Stimulated activated memory B cell treated with anti-CD40 and anti-IgM and Interleukin-4, amounts not matched to agents 10 μg/mL and 1 μg/mL and 100 μg/mL, for 72 hours (primary cell): ENCODE measurements at places on chromosomes 3 and 15.

DNA sequence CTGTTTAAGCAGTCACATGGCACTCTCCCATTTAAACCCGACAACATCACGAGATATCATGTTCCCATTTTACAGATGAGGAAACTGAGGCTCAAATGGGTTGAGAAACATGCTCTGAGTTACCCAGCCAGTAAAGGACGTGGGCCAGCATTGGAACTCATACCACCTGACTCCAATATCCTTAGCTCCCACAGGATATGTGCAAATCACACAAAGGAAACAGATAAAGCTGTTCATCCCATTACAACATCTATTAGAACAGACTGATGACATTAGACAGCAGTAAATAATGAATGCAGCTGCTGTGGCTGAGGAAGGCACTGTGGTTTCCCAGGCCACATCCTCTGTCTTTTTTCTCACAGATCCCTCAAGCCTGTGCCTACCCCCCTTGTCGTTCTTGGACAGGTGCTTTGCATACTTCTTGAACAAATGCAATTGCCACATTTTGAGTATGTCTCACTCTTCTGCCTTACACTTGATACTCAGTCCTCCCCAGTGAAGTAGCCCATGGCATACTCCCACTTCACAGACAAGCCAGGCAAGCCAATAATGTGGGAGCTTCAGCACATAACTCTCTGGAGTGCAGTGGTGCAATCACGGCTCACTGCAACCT, 17.7 kb downstream of the FRMD4B start:
- peak; percentile 73 for ATAC-seq

- ATAC-seq, result no peak
These were observed 9.0 kb downstream of the ARPP21 start for GRCh38 chr3:35648347-35648746.

DNA sequence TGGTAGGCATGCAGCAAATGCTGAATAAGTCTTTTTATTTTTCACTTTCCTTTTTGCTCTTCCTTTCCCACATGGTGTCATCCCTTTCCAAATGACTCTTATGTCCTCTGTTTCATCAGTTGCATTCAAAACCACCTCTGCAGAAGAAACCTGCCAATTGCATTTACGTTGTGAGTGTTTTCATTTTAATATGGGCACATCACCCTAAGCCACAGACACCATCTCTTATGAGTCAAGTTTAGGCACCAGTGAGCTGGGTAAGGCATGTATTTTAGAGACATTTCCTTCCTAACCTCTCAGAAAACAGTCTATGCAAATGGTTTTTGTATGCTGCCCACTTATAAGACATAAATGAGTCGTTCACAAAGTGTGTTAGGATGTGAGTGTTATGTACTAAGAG, 223.3 kb upstream of the ADAMTS9 start:
- no peak for ATAC-seq

GRCh38 chr3:116905794-116906193, 196.2 kb downstream of the TUSC7 start:
- ATAC-seq, result no peak

DNA sequence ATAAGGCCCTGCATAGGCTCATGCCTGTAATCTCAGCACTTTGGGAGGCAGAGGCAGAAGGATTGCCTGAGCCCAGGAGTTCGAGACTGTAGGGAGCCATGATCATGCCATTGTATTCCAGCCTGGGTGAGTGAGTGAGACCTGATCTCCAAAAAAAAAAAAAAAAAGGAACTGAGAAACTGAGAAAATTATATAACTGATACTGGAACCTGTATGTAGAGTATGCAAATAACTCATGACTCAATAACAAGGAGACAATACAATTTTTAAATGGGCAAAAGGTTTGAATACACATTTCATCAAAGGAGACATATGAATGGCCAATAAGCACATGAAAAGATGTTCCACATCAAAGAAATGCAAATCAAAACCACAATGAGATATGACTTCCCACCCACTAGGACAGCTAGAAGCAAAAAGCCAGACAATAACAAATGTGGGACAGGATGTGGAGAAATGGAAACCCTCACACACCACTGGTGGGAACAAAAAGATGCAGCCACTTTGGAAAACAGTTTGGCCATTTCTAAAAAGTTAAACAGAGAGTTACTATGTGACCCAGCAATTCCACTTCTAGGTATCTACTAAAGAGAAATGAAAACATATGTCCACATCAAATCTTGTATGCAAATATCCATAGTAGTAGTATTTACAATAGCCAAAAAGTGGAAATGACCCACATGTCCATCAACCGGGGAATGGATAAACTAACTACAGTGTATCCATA, 70.7 kb downstream of the IQSEC1 start:
- ATAC-seq, result peak; percentile 77

DNA sequence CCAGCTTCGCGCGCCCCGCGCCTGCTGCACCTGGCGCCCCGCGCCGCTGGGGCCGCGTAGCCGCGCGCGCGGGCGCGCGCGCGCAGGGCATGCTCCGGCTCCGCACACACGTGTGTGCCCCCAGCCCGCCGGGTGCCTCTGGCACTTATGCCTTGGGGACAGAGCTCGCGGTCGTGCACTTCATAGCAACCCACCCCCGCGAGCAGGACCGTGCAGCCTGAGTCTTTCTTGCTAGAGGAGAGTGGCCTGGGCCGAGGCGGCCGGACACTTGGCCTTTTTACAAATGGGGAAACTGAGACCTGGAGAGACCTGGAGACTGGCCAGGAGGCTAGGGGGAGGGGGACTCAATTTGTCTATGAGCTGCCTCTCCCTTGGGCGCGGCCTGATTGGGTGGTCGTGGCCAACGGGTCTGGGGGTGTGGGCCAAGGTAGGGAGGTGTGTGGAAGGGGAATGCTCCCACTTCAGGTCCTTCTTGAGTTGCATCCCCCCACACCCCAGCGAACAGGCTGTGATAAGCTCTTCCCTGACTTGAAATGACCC, 562 bp downstream of the NBEAL2 start:
- peak; percentile 10 for ATAC-seq

DNA sequence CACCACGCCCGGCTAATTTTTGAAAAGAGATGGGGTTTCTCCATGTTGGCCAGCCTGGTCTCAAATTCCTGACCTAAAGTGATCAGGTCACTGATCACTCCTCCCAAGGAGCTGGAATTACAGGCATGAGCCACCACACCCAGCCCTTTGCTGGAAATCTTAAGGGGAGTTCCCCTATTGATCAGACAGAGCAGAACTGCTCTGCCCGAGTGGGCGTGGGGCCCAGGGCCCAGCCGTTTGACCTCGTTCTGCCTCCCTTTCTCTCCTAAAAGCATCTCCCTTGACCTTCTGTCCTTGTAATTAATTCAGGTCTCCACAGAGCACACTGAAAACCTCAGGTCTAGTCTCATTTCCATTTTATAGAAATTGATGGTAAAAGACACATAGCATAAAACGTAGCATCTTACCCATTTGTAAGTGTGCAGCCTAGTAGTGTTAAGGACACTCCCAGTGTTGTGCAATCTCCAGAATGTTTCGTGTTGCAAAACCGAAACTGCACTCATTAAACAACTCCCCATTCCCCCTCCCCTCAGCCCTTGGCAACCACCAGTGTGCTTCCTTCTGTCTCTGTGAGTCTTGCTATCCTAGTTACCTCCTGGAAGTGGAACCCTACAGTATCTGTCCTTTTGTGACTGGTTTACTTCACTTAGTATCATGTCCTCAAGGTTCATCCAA, 89.3 kb downstream of the SLCO3A1 start:
- peak; percentile 44 for ATAC-seq

GRCh38 chr3:197021231-197021630, 8.4 kb downstream of the MELTF start:
- no peak for ATAC-seq

DNA sequence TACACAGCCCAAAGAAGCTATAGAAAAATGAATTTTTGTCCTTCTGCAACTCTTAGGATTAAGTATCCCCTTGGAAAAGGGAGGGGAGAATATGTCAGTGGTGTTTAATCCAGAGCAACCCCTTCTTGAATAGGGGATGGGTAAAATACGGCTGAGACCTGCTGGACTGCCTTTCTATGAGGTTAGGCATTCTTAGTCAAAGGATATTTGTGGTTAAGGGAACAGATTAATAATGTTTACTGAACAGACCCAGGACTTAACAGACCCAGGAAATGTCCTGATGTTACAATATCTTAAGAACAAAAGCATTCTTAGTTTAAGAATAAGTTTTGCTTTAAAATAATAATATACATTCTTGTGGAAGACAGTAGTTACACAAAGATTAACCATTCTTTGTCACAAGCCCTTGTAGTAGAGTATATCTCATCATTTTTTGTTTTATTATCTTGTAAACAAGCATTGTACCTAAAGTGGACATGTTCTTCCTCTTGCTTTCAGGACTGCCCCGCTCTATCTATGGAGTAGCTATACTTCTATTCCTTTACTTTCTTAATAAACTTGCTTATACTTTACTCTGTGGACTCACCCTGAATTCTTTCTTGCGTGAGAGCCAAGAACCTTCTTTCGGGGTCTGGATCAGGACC, 43.8 kb upstream of the B3GALNT1 start:
- no peak for ATAC-seq

DNA sequence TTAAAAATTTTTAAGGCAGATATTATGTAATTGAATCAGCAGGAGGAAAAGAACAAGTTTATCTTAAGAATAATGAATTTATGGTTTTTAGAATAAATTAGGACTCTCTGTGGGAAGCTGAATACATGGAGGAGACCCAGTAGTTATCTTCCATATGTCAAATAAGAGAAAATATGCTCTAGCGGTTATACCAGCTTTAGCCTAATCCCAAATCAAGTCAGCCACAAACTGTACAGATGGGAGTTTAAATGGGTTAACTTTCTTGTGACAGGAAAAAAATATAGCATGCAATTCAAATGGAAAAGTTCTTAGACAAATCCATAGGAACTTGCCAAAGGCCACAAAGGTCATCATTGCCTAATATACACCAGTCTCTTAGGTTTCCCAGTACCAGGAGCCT, 84.3 kb downstream of the TTBK2 start:
- ATAC-seq, result no peak

- peak; percentile 27 for ATAC-seq
These were observed 627.0 kb downstream of the SI start for GRCh38 chr3:164451072-164451910.

DNA sequence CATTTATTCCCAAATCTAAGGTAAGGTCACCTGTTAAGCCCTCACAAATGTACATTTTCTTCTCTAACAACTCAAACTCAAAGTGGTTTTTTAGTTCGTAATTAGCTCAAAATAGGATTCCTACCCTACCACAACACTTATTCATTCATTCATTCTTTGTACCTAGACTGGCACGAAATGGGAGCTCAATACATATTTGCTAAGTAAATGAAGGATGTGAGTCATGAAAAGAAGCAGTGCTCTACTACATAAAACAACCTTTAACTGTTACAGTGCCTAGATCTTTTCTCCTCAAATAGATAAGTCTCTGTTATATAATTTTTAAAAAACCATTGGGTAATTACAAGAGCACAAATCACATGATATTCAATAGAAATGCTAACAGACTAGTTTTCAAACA, 13.1 kb downstream of the RSL24D1 start:
- ATAC-seq, result no peak

DNA sequence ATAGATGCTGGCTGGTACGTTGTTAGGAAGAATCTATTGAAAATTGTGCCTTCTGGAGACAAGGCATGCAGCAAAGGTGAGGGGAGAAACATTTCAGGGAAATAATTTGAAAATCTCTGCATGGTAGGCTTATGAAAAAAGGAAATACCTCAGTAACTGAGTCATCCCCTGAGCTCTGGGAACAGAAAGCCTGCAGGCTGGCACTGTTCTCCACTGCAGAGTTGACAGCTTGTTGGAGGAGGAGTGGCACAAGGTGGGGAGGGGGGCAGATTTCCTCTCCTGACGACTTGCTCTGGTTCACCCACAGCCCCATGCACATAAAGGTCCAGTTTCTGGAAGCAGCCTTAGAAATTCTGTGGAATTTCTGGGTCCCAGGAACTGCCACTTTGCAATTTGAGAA, 179.4 kb downstream of the ABHD5 start:
- ATAC-seq, result no peak

DNA sequence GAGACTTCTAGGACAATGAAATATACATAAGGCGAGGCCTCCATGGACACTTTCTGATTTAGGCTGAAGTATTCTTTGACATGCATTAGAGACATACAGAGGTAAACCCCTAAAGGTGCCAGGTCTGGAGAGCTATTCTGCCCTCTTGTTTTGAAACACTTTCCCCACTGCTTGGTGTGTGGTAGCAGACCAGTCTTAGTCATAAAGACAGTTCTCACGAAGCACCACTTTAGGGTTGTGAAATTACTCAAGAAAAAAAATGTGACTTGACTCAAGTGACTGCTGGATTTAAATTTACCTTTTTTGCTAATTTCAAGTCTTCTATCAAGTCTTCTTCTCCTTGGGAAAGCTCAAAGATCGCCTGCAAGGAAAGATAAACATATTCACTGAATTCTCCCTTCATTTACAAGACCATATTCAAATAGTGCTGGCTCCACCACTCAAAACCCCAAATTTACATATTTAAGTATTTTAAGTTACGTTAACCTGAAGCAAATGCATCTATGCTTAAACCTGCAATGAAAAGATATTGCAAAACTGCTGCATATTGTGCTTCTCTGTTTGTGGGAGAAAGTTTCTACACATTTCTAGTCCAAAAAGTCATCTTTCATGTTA, 48.4 kb downstream of the ARHGEF3 start:
- ATAC-seq, result peak; percentile 95

GRCh38 chr3:73561494-73561893, 63.2 kb downstream of the PDZRN3 start:
- ATAC-seq, result no peak

DNA sequence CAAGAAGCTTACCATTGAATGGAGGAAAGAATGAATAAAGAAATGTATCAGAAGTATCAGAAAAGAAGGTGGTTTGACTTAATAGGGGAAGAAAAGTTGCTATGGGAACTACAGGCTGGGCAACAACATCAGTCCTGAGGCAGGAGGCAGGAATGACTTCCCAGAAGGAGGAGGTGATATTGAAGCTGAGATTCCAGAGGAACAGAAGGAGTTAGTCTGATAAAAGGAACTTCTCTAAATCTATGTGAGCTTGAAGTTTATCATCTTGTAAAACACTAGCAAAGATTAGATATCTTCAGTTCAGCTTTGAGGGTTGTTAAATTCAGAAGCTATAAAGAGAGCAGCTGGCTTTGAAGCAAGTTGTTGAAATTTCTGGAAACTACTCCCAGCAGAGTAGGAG, 213.3 kb upstream of the THRB start:
- ATAC-seq, result no peak

DNA sequence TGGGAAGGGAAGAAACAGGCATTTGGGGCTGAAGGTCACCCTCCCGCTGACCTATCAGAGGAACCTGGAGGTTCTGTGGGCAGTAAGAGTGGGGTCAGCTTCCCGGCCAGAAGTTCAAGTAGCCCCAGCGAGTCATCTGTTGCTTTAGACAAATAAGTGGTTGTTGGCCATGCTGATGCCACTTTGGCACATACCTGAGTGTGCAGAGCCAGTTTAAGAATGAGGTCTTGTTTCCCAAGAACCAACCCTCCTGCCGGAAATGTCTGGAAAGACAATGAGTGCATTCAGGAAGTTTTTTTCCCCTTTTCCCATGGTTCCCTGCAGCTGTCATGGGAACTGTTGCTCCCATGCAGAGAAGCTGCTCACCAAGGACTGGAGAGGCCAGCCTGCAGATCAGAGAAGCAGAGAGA, 166.7 kb downstream of the ZNF621 start:
- no peak for ATAC-seq

GRCh38 chr3:194548346-194549321, 61.8 kb upstream of the ATP13A3 start:
- ATAC-seq, result no peak

GRCh38 chr3:142278451-142278850, 53.1 kb upstream of the GK5 start:
- ATAC-seq, result no peak
